ENCODE measurements at places on chromosomes 11 and 22.

DNA sequence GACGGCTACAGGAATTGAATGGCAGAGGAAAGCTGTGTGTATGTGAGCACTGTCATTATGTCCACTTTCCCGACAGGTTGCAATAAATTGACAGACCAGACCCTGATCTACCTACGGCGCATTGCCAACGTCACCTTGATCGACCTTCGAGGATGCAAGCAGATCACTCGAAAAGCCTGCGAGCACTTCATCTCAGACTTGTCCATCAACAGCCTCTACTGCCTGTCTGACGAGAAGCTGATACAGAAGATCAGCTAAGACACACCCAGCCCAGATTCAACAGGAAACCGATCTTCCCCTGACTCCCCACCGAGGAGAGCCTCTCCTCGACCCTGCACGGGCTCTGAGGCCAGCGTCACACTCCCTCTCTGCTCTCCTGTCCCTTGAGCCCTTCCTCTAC lies 11.5 kb upstream of the GRK2 start:
- no peak for DNase-seq

- no peak for DNase-seq
Observed at GRCh38 chr22:47572443-47572842, 810.0 kb downstream of the TBC1D22A start.

- DNase-seq: no peak
Observed at GRCh38 chr11:15010865-15011264, 38.7 kb upstream of the CALCA start.

DNA sequence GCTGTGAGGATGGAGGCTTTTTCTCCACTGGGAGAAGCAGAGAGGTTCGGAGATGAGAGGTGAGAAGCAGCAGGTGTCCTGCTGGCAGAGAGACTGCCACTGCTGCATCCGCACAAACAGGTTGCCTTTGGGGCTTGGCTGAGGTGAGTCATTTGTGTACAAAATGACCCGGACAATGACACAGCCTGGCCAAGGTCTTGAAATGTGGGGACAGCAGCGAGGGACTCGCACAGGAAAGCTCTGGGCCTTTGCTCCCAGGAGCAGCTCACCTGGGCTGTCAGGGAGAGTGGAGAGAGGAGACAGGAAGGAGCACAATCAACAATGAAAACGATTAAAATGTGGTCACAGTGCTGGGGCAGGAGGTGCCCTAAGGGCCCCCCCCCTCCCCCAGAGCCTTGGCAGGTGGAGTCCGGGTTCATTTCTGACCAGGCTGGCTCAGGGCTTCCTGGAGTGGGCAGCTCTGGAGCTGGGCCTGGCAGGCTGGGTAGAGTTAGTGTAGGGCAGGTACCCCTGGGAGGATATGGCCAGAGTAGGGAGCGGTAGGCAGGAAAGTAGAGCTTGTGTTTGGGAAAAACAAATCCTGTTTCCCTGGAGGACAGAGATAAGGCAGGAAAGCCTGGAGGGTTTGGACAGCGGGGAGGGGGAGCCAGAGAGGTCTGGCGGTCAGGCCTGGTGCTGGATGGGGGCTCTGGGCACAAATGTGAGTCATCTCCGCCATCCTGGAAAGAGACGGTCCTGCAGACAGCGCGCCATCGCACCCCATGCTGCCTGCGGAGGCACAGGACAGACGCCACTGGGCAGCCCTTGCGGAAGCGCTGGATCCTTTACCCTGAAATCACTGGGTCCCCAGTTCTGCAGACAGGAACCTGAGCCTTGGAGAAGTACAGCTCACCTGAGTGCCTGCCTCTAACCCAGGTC lies 37.8 kb upstream of the CELSR1 start:
- peak; percentile 61 for DNase-seq

- DNase-seq: peak; percentile 92
Observed at GRCh38 chr11:82682003-82682751, 51.5 kb downstream of the FAM181B start.

DNA sequence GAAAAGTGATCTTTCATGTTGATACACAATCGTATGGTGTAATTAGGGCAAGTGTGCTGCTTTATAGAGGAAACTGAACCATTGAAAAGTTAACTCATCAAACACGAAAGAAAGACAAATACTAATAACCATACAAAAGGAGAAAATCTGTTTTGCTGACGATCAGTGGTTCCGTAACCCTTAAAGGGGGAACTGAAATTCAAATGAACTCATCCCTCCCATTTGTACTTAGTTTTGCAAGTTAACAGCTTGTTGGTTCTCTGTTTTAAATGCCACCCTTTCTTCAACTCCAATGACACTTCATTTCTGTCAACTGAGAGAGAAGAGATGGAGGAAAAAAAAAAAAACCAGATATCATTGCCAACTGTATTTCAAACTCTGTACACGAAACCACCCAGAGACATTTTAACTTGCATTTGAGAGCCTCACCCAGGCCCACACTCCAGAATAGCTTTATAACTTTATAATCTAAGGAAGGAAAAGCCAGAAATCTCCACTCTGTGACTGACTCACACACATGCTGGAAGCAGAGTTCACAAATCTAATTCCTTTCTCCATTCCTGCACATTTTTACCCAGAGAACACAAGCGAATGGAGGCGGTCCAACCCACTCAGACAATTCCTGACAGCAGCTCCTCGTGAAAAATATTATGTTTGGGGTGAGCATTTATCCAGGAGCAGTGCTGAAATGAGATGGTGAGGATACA lies 17.4 kb upstream of the CSNK2A3 start:
- no peak for DNase-seq

GRCh38 chr11:119533921-119534736 lies 111.2 kb upstream of the THY1 start:
- peak; percentile 25 for DNase-seq

- DNase-seq: no peak
Observed at GRCh38 chr22:26830837-26831236, 173.4 kb downstream of the MIAT start.

- peak; percentile 70 for DNase-seq
Observed at GRCh38 chr11:86699040-86699791, 26.8 kb upstream of the ME3 start.

GRCh38 chr11:66221012-66221411 lies 47.4 kb upstream of the RAB1B start:
- DNase-seq: no peak

DNA sequence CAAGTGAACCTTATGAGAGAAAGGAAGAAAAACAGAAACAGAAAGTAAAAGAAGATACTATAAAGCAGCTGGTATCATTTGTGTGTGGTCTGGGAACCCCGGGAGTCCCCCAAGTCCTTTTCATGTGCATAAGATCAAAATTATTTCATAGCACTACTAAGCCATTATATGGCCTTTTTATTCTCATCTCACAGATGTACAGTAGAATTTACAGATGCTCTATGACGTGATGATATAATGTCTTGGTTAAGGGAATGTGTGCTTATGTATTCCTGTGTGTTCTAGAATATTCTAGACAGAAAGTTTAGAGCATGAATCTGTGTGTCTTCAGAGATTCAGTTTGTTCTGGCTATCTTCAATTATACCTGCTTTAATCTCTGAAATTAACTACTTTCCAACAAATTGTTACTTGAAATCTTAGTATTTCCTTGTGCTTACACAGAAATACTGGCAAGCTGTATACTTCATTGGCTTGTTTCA lies 8.6 kb upstream of the TPP1 start:
- no peak for DNase-seq

- DNase-seq: no peak
Observed at GRCh38 chr11:118915941-118916841, 9.5 kb downstream of the BCL9L start.

GRCh38 chr11:122784325-122784955 lies 53.9 kb upstream of the CRTAM start:
- DNase-seq: no peak

DNA sequence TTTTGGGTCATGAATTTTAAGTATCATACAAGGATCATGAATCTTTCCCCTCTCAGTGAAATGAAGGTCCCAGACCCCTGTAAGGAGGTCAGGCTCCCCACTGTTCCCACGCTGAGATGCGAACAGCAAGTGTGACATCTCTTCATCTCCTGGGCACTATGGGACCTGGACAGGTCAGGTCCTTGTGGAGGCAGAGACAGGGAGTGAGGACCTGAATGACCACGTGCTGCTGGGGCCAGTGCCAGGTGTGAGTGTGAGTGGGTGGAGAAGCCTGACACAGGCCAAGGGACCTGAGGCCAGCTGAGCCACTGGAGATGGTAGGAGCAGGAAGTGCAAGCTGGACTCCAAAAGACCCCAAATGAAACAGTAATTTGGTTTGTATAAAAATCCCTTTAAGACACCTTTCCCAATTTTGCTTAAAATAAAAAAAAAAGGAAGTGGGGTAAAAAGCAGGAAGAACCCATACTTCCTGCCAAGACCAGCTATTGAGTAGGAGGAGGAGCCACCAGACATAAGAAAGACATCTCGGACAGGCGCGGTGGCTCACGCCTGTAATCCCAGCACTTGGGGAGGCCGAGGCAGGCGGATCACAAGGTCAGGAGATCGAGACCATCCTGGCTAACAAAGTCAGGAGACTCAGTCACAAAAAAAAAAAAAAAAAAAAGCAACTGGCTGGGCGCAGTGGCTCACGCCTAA lies 35.4 kb upstream of the SERPIND1 start:
- DNase-seq: no peak

- DNase-seq: no peak
Observed at GRCh38 chr11:115242982-115243381, 261.2 kb downstream of the CADM1 start.

GRCh38 chr11:96134602-96135001 lies 208.4 kb downstream of the MAML2 start:
- DNase-seq: no peak

GRCh38 chr11:35992548-35992947 lies 48.7 kb downstream of the LDLRAD3 start:
- DNase-seq: no peak

- no peak for DNase-seq
Observed at GRCh38 chr11:73244589-73245240, 26.6 kb downstream of the P2RY2 start.

DNA sequence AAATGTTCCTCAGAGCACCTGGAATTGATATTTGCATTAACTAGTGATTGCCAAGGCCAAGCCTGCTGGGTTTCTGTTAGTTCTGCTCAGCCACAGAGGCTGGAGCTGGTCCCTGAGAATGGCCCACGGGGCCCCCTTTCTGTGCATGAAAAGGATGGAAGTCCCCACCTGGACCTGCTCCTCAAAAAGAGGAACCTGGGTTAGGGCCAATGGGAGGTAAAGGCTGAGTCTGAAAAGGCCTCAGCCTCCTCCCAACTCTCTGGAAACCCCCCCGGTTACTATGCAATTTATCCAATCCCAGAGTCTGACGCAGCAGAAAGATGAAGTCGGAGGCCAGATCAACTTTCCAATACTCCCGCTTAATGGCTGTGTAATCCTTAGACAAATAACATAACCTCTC lies 6.8 kb upstream of the CREB3L1 start:
- no peak for DNase-seq

- no peak for DNase-seq
Observed at GRCh38 chr11:126124231-126124661, 61.6 kb upstream of the CDON start.

DNA sequence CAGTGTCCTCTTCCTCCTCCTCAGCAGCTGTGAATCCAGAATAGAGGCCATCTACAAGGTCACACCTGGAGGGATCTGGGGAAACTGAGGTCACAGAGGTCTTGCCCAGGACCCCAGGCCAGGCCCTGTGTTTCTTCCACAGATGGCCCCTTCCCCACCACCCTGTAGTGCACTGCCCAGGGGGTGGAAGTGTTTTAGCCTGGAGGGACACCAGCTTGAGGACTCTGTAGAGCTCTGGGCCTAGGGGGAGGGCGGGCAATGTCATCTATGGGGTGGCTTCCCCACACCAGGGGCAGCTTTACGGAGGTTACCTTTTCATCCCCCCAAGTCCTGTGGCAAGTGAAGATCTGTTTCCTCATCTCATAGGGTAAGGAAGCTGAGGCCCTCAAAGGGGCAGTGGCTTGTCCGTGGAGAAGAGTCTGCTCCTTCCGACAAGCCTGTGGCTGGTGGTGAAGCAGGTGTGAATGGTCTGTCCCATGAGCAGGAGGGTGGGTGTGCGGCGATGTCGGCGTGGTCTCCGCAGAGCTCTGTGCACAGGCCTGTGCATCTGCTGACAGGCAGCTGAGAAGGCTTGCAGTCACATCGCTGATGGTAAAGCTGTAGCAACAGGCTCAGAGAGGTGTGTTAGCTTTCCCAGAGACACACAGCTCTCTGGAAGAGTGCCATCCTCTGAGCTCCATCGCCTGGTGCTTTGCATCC lies 74.1 kb upstream of the WNT7B start:
- no peak for DNase-seq

GRCh38 chr11:128854841-128855240 lies 12.3 kb downstream of the KCNJ1 start:
- no peak for DNase-seq

DNA sequence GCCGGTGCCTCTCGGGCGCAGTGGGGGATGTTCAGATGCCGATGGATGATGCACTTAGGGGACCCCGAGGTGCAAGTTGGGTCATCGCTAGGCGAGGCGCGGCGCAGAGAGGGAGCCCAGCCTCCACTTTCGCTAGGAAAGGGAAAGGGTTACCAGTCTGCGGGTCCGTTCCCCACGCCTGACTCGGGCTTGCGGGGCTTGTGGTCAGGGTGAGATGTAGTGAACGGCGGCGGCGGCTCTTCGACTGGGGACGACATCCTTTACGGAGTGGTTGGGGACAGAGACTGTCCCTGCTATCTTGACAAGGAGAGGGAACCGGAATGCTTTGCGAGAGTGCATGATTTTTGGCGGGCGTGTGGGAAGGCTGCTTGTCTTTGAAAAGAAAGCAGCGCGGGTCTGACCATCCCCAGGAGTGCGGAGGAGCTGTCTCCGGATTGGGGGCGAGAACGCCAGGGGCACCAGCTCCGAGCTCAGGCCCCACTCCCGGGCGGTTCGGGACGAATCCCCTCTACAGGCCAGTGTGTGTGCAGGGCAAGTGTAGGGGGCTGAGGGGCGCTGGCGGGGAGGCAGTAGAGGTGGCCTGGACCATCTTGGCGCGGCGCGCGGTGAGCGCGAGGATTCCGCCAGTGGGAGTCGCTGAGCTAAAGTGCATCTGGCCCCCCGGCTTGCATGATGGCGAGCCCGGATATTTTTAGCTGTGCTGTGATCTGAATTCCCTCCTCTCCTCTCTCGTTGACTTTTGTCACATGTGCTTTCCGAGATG lies 1.1 kb downstream of the FAT3 start:
- DNase-seq: no peak

DNA sequence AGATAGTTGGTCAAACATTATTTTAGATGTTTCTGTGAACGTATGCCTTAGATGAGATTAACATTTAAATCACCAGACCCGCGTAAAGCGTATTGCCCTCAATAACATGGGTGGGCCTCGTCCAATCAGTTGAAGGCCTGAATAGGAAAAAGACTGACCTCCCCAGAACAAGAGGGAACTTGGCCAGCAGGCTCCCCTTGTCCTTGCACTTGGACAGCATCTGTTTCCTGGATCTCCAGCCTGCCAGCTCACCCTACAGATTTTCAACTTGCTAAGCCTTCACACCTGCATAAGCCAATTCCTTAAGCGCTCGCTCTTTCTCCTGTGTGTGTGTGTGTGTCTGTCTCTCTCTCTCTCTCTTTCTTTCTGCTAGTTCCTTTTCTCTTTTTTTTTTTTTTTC lies 8.2 kb downstream of the TOM1 start:
- DNase-seq: no peak

- no peak for DNase-seq
Observed at GRCh38 chr11:129314371-129314770, 61.3 kb upstream of the BARX2 start.

GRCh38 chr11:86171627-86172026 lies 72.9 kb upstream of the EED start:
- DNase-seq: no peak

All from LNCaP clone FGC (cell line).